ENCODE measurements at places on chromosomes 1 and 21.

DNA sequence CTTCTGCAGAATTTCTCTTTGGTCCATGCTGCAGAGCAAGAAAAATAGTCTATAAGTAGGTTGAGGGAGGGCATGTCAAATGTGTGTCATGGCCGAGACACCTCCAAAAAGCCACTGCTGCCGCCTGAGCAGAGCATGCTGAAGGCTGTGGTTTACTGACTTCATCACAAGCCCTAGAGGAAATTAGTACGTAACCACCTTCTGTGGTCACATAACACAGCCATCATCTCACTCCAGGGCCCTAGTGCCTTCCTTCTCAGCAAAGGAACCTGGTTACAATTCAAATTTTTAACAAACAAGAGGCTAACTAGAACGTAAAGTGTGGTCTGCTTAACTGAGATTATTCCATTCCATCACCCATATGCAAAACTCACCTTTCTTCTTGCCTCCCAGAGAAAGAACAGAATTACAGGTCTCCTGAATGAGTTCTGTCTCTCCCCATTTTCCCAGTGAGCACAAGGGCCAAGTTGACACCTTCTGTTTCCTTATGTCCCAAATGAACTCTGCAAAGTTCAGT lies at the start of gene PTPN22:
TSS of gene PTPN22 (minus strand) at position 116 of the 517 bp plus-strand sequence.
- DNase-seq: peak; percentile 48

- peak; percentile 84 for DNase-seq
Observed at GRCh38 chr1:51296383-51297357, 33.7 kb downstream of the TTC39A start.

DNA sequence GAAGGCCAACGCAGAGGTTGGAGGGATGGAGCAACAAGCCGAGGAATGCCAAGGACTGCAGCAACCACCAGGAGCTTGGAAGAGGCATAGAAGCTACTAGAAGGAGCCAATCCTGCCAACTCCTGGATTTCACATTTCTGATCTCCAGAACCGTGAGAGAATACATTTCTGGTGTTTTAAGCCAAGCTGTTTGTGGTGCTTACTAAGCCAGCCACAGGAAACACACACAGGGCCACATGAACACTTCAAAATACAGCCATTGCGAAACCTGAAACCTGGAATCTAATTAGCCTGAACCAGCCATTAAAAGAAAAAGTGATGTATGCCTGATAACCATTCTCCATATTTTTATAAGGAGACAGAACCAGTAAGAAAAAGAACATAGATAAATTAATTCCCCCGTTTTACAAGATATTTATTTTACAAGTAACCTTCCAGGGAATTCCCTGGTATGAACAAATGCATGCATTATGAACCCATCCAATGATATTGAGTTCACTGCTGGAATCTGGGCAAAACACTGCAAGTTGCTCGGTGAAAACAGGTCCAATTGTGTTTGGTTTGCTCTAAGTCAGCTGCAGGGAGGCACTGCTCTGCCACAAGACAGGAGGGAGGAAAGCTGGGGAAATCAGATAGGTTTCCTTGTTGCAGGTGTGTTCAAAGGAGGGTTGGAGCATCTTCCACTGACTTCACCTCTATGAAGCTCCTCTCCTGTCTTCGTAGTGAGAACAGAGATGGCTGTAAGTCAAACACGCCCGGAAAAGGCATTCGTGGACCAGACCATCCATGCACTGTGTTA lies 70.2 kb downstream of the ETS2 start:
- DNase-seq: no peak

- no peak for DNase-seq
Observed at GRCh38 chr1:238826891-238827290, 559.5 kb upstream of the CHRM3 start.

DNA sequence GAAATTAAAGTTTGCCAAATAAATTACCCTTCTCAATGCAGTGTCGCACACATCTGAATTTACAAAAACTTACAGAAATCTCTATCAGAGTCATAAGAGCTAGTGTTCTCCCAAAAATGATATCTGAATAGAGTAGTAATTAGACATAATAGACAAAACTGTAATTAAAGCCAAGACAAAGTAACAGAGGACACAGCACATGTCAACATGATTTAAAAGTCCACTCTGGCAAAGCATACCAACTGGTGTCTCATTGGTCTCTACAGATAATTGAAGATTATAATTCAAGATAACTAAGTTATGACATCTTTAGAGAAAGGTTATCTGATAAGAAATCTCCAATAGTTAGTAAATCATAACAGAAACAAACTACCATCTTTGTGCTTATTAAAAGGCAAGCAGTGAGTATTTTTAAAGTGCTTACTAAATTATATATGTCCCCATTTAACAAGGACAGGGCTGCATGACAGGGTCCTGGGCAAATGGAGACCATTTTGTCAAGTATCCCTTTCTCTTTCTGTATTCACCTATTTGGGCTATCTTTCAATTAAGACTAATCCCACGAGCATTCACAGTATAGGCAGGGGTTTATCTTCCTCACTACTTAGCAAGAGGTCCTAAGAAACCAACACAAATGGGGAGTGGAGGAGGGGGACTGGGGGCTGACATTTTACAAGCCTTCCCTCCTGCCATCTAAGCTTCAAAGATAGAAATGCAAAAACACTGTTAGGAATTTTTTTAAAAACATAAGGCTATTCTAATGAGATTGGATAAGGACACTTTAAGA lies 26.0 kb downstream of the PTP4A2 start:
- DNase-seq: no peak

GRCh38 chr1:193988885-193989284 lies 802.5 kb upstream of the B3GALT2 start:
- DNase-seq: no peak

GRCh38 chr1:23777979-23778814 lies at the start of gene PITHD1:
PITHD1 (plus strand) TSS chr1:23778418; CDS start chr1:23778516, 98 bp downstream.
- peak; percentile 98 for DNase-seq

GRCh38 chr1:32992489-32993323 lies 28.1 kb upstream of the RNF19B start:
- DNase-seq: peak; percentile 90

DNA sequence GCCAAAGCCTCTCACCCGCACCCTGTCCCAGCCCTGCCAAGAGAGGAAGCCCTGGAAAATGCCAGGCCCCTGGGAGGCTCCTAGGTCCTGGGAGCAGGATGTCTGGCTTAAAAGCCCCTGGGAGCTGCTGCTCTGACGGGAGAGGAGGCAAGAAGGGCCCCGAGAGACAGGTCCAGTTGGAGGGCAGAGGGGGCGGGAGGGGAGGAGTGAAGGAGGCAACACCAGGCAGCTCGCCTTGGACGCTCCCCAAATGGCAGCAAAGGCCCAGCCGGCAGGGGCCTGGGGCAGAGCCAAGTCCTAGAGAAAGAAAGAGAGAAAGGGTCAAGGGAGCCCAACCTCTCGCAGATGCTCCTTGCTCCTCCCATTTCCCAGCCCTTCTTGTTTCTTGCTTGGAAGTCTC lies 6.8 kb downstream of the ETV3L start:
- peak; percentile 33 for DNase-seq

GRCh38 chr1:116832932-116833578 lies 76.7 kb upstream of the PTGFRN start:
- no peak for DNase-seq

DNA sequence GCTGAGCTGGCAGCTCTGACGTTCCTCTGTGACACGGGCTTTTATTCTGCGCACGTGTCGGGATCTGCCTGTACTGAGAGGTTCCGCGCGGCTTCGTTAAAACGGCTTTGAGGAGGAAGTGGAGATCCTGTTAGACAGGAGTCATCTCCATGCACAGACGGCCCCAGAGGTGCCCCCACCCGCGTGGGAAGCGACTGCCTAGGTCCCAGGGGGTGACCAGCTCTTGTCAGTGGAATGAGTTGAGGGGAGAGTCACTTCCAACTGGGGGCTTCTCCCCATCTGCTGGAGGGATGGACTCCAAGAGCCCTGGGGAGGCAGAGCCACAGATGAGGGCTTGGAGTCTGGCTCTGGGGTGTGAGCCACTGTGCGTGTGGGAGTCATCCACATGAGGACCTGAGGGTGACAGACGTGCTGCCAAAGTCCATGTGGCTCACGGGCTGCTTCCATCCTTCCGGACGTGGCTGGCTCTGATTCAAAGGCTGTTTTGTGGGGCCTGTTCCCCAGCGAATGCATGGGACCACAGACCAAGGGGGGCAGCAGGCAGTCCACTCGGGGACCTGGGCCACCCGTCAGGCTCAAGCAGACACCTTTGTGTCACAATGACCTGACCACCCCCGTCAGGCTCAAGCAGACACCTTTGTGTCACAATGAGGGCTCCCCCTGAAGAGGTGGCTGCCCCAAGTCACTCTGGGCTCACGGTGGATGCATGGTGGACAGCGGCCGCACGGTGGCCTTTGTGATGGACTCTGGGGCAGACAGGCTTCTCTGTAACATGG lies 26.8 kb downstream of the PTTG1IP start:
- DNase-seq: peak; percentile 79

GRCh38 chr1:158045639-158046038 lies 52.2 kb downstream of the KIRREL1 start:
- DNase-seq: peak; percentile 76

- DNase-seq: no peak
Observed at GRCh38 chr1:246338546-246338945, 168.5 kb downstream of the SMYD3 start.

GRCh38 chr1:46315669-46316403 lies 12.3 kb downstream of the UQCRH start:
- DNase-seq: peak; percentile 57

GRCh38 chr1:177082855-177083693 lies 81.4 kb downstream of the ASTN1 start:
- DNase-seq: no peak

GRCh38 chr1:229730573-229730972 lies 104.5 kb downstream of the URB2 start:
- no peak for DNase-seq

DNA sequence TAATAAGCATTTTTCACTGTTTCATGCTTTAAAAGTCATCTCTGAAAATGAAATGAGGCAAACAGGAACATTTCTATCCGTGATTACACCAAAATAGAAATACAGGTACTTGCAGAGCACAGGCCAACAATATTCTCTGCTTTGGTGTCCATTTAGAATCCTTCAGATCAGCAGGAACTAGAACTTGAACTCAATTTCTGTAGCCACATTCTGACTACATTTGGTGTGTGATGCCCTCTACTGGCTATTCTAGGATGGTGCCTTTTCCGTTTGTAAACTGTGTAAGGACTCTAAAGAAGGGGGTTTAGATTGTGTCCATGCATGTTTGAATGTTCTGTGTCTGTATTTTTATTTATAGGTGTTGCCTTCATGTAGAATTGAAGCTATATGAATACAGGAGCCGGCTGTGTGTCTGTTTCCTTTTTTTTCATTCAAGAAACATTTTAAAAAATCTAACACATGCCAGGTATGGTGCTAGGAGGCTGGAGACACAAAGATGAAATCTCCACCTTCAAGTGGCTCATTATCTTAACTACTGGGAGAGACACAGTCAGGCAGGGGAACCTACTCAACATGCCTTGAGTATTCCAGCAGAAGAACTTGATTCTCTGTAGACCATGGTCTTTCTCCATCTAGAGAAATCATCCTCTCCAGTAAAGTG lies 7.6 kb upstream of the ZNF326 start:
- peak; percentile 78 for DNase-seq

- no peak for DNase-seq
Observed at GRCh38 chr1:56250809-56251208, 328.6 kb downstream of the PLPP3 start.

GRCh38 chr1:100786870-100787269 lies 67.3 kb downstream of the VCAM1 start:
- DNase-seq: no peak

DNA sequence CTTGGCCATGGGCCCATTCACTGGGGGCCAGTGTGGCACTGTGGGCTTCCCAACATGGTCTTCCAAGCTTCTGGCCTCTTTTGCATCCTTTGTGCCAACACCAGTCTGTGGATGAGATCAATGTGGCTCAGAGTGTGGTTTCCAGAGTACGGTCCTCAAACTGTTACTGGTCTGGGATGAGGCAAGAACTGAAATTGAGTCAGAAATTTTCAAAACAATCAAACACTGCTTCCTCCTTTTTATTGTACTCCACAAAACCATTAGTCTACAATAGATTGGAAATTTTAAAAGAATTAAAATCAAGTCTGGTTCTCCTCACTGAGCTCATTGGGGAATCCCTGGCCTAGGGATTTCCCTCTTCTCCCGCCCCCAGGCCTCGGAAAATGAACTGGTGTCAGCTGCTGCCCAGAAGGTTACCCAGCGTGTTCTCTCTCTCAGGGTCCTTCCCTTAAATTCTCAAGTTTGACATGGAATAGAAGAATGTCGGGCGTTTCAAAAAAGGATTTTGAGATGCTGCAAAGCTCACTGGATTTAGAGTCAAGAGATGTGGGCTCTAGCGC lies 222.0 kb downstream of the SDCCAG8 start:
- DNase-seq: no peak

GRCh38 chr1:9807541-9807940 lies 16.2 kb downstream of the CLSTN1 start:
- DNase-seq: no peak

GRCh38 chr1:39859859-39860812 lies 23.2 kb downstream of the TRIT1 start:
- no peak for DNase-seq

- no peak for DNase-seq
Observed at GRCh38 chr1:239189998-239190512, 196.3 kb upstream of the CHRM3 start.

DNA sequence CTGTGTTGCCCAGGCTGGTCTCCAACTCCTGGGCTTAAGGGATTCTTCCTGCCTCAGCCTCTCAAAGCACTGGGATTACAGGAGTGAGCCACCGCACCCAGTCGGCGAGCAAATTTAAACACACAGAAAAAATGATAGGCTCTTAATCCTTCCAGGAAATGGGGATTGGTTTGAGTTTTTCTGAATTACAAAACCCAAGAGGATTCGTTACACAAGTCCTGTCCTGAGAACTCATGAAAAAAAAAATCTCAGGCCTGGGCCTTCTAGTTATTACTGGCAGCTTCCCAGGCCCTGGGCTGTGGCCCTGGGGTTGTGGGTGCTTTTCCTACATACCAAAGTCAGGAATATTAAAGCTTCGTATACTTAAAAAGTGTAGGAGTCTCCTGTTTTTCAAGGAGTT lies 6.3 kb upstream of the IFNGR2 start:
- DNase-seq: no peak

DNA sequence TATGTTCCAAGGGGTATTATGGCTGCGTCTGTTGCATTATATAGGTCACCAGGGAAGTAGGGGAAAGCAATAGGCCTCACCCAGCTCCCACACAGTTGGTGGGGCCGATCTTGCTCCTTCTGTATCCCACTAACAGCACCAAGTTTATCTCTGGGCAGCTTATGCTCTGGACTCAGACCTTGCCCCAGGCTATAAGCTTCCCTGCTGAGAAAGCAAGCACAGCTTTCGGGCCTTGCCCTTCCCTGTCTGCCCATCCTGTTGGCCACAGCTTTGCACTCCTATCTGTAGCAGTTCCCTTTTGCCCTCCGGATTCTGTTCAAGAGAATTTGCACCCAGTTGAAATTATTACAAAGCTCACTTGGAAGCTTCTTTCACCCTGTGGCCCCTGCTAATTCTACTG lies 12.9 kb downstream of the KCNE1 start:
- DNase-seq: no peak

DNA sequence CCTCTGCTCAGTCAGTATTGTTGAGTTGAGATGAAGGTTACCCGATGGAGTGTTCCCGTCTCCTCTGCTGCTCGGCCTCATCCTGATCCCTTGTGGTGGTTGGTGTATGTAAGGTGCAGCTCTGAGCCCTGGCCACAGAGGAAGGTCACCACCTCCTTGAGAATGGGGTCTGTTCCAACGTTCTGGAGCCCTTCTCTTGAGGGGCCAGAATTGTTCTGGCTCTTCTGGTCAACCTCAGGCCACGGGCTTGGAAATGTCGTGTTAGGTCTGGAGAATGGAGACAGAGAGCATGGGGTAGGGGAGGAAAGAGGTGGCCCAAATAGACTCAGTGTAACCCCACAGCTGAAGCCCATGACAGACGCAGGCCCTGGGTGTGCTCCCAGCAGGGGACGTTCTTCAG lies 62.3 kb upstream of the ETV3 start:
- no peak for DNase-seq

GRCh38 chr1:87329526-87330056 lies 911 bp downstream of the LMO4 start:
- no peak for DNase-seq

Measured in AG08396 (cell line).